AG09319 (cell line): ENCODE measurements at places on chromosomes 3 and 15.

- DNase-seq: no peak
Observed at GRCh38 chr3:100737334-100737733, 28.0 kb downstream of the TFG start.

- no peak for DNase-seq
Observed at GRCh38 chr3:48125886-48126622, 62.2 kb downstream of the CDC25A start.

DNA sequence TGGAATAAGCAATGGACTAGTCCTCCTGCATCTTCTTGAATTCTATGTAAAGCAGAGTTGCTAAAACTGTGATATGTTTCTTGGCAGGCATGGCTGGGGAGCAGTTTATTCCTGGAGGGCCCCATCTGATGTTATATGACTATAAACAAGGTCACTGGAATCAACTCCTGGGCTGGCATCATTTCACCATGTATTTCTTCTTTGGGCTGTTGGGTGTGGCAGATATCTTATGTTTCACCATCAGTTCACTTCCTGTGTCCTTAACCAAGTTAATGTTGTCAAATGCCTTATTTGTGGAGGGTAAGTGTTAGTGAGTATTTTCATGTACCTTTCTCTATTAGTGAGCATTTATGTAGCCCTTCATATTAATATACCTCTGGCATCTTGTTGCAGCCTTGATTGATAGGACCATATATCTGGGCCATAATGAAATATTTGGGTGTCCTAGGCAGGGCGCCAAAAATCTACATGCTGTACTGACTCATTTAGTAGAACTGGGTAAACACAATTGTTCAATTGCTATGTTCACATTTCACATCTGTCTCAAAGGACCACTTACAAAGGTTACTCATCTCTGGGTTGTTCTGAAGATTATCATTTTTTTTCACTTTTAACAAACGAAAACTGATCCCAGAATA lies 52.6 kb upstream of the ADGRG7 start:
- no peak for DNase-seq

DNA sequence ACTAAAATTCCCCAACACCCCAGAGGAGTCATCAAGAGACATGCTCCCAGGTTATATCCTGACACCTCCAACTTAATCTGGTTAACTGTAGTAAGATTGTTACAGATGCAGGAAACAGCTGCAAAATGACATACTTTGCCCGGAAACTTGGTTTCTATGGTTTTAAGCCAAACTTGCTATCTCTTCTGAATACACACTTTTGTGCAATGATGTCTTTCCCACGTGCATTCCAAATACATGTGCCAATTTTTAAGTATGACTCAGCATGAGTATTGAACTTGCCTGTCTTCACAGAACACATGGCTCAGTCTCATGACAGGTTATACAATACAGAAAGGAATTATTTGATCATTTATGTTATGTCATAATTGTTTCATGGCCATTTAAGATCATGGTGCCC lies 207.0 kb upstream of the DCBLD2 start:
- peak; percentile 74 for DNase-seq

DNA sequence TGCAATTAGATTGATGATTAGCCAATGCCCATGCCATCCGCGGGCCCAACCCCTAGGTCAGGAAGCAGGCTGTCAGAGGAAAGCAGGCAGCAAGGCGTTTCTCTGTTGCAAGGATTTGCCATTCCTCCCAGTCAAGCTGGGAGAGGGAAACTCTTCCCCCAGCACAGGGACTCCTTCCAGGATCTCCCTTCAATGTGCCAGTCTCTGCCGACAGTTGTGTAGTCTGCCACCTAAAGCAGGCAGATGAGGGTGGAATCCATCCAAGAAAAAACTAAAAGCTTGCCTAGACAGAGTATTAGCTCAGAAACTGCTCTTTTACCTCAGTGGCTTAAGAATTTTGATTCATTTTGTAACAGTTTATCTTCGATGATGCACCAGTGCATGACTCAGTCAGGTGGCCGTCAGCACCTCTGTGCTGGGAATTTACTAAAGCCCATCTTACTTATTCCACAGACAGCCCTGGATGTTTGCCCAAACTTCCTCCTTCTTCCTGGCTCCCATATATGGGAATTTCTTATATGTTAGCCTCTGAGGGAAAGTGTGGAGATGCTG lies 501.5 kb upstream of the THBS1 start:
- DNase-seq: no peak

DNA sequence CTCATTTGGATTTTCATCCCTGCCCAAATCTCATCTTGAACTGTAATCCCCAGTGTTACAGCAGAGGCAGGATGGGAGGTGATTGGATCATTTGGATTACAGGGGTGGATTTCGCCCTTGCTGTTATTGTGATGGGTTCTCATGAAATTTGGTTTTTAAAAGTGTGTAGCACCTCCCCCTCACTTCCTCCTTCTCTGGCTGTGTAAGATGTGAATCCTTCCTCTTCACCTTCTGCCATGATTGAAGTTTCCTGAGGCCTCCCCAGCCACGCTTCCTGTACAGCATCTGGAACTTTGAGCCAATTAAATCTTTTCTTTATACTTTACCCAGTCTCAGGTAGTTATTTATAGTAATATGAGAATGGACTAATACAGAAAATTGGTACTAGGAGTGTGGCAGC lies 316.8 kb downstream of the PLCL2 start:
- no peak for DNase-seq
